Activated naive CD8-positive, alpha-beta T cell treated with anti-CD3 and anti-CD28 coated beads, Interleukin-2, amount 10 ng/mL, durations not matched to agents 7 days and 5 days (primary cell): ENCODE measurements at places on chromosomes 3 and 15. TPM values are rescaled to one million over a fixed set of nuclear protein-coding genes. Genes with fewer than 3 reads are reported as not detected.

GRCh38 chr15:28896951-28897350 is 11.2 kb downstream of the APBA2 start:
- no peak overlapping the region for H3K4me3 ChIP-seq
- peaks cover 15% of the 10 kb centered on the region for H3K4me1 ChIP-seq
- no peak overlapping the region for H3K27ac ChIP-seq
- H3K27me3 ChIP-seq, result no peaks in the 10 kb centered on the region
- no peak for DNase-seq

- H3K4me3 ChIP-seq, result peak overlapping the region; percentile 94
- no peaks in the 10 kb centered on the region for H3K27me3 ChIP-seq
- peaks cover 44% of the 10 kb centered on the region for H3K36me3 ChIP-seq
- peak overlapping the region; percentile 100 for H3K27ac ChIP-seq
- no peak for DNase-seq
- H3K4me1 ChIP-seq, result peaks cover 87% of the 10 kb centered on the region
Observed at GRCh38 chr3:4831580-4831950, 147.7 kb upstream of the BHLHE40 start.

GRCh38 chr3:58021962-58022361 is 13.7 kb downstream of the FLNB start:
- no peak overlapping the region for H3K4me3 ChIP-seq
- peaks cover 12% of the 10 kb centered on the region for H3K4me1 ChIP-seq
- H3K36me3 ChIP-seq, result no peaks in the 10 kb centered on the region
- no peak overlapping the region for H3K27ac ChIP-seq
- DNase-seq, result no peak

- H3K27me3 ChIP-seq, result no peaks in the 10 kb centered on the region
- H3K36me3 ChIP-seq, result peaks cover 4% of the 10 kb centered on the region
- no peaks in the 10 kb centered on the region for H3K4me1 ChIP-seq
- DNase-seq, result no peak
Observed at GRCh38 chr3:102159810-102160451, 274.9 kb upstream of the ZPLD1 start.

DNA sequence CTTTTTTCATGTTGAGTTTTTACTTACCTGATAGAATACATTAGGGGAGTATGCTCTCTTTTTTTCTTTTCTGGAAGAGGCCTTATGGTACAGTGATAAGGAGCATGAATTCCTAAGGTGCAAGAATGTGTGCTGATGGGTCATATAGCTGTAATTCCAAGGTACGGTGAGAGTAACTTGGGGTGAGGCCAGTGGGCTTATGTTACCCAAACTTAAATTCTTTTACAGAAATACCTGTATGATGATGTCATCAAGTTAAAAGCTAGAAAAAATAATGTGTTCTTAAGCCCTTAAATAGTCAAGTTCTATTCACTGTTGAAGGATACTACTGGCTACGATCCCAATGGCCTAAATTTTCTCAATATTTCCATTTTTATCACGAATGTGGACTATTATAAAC is 111.2 kb downstream of the GMPS start:
- H3K4me1 ChIP-seq, result no peaks in the 10 kb centered on the region
- no peak for DNase-seq
- H3K27ac ChIP-seq, result no peak overlapping the region
- peaks cover 11% of the 10 kb centered on the region for H3K27me3 ChIP-seq
- no peak overlapping the region for H3K4me3 ChIP-seq
- no peaks in the 10 kb centered on the region for H3K36me3 ChIP-seq

DNA sequence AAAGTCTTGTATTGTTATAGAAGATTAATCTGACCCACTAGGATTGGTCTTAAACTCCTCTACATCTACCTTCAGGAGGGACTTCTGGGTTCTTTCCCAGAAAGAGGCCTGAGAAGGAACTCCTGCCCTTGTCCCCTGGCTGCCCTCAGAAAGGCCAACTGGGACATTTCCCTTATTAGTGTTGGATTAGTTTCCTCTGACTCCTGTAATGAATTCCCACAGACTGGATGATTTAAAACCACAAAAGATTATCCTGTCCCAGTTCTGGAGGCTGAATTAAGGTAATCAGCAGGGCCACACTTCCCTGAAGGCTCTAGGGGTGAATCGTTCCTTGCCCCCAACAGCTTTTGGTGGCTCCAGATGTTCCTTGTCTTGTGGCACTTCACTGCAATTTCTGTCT is 102.8 kb upstream of the NMNAT3 start:
- H3K36me3 ChIP-seq, result no peaks in the 10 kb centered on the region
- DNase-seq, result no peak
- H3K27ac ChIP-seq, result no peak overlapping the region
- no peaks in the 10 kb centered on the region for H3K27me3 ChIP-seq
- H3K4me1 ChIP-seq, result no peaks in the 10 kb centered on the region

DNA sequence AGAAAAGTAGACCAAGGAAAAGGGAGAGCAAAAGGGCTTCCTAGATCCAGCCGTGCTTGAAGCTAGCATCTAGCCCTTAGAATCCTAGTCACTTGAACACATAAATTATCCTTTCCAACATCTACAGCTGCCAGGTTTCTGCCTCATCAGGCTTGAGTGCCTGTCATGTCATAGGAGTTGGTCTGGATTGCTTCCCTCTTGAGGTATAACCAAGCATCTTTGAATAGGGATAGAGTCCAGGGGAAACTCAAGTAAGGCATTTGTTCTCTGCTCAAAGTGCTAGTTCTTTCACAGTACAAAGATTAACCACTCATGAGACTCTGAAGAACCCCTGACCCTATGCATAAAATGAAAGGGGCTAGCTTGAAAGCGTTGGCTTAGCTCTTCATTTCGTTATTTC is 72.3 kb downstream of the SLCO3A1 start:
- no peak for DNase-seq
- no peak overlapping the region for H3K4me3 ChIP-seq
- peaks cover 2% of the 10 kb centered on the region for H3K36me3 ChIP-seq
- no peaks in the 10 kb centered on the region for H3K27me3 ChIP-seq

DNA sequence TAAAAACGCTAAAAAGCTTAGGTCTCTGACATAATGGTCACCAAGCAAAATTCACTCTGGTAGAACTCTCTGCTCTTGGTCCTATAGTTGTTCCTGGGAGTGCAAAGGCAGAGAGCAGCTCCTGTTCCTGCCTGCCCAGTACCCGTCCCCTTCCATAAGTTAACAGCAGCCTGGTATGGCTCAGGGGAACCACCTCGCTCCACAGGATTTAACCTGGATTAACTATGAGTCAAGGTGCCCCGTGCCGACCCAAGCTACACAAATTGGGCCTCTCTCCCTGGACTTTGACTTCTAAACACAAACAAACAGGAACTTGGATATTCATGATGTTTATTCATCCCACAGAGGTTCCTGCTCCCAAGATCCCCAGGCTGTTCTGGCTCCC is 32.1 kb downstream of the SCAP start:
- DNase-seq, result no peak
- no peak overlapping the region for H3K4me3 ChIP-seq
- peaks cover 31% of the 10 kb centered on the region for H3K36me3 ChIP-seq

CPN2 gene
- not detected for total RNA-seq

MYO5C gene
- total RNA-seq, result 1.6 TPM
